ENCODE measurements at places on chromosomes 2 and 18.

GRCh38 chr2:113200736-113201490, 27.1 kb downstream of the PSD4 start:
- no peak for DNase-seq

- no peak for DNase-seq
Measured at GRCh38 chr2:190882411-190882766, 1.8 kb downstream of the GLS start.

DNA sequence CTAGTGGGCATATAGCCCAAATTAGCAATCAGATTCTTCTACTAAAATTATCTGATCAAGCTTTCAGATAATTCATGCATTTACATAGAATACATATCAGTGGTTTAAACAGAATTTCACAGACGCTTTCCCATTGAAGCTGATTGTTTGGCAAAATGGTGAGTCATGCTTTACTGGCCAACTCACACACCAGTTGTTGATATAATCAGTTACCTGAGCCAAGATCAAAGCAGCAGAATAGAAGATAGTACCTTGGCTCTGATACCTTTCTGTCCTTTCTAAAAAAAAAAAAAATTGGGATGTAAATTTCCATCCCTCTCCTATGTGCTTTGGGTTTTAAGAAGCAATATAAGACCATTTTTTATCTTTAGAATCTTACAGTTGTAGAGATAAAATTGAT, 178.0 kb downstream of the MCFD2 start:
- peak; percentile 49 for DNase-seq

DNA sequence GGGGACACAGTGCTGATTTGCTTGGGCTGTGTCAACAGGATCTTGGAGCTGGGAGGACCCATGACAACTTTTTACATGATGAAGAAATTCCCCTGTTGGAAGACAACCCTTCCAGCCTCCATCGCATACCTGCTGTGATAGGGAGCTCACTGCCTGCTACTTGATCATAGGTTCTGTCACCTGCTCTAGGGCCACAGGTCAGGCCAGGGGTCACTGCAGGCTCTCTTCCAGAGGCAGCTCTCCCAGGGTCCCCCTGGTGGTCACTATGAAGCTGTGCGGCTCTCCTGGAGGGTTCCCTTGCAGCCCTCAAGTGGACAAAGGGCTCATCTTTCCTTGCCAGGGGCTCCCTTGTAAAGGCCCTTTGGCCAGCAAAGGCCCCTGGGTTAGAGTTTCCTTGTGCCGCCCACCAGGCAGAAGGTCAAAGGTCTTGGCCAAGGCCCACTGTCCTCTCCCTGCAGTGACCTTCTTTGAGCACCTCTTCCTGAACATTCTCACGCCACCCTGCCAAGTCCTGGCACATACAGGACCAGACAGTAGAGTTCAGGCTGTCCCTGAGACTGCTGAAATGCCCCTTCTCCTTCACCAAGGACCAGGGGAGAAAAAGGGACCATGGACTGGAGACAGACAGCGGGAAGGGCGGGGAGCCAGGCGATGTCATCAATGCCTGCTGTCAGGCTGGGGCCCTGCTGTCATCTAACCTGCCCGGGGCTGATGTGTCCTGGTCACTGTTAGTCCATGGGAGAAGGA, 345.1 kb downstream of the DYSF start:
- DNase-seq, result no peak

GRCh38 chr2:115910270-115910669, 1467.8 kb downstream of the DPP10 start:
- DNase-seq, result no peak

DNA sequence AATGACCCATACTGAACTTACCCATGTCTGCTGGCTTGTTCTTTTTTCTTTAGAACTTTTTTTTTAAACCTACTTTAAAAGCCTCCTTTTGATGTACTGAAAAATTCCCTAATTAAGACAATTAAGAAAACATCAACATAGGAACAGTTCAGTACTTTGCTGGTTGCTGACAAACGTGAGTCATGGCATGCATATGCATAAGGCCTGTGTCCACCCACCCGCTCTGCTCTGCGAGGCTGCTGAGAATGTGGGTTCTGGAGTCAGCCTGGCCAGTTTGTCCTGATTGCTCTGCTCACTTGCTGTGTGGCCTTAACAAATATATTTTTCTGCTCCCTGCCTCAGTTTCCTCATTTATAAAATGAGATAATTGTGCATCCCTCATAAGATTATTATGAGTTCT, 27.3 kb downstream of the LAMA3 start:
- DNase-seq, result peak; percentile 94

GRCh38 chr2:121778741-121779487, 23.5 kb downstream of the TSN start:
- no peak for DNase-seq

GRCh38 chr2:84131278-84131830, 327.7 kb downstream of the SUCLG1 start:
- no peak for DNase-seq

DNA sequence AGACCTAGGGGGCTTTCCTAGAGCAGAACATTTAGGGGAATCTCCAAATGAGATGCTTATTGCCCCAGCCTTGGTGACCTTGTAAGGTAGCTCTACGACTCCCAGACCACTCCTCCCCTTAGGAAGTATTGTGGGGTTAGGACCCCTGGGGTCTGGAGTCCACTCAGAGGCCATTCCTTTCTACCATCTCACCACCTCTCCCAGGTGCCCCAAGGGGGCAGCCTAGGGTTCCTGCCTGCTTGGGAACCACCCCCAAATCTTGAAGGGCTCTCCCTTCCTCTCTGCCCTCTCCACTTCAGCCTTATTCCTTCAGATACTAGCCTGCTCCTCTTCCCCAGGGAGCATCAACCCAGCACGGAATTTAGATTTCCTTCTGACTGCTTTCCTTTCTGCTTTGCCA, 17.5 kb upstream of the EXOC6B start:
- no peak for DNase-seq

GRCh38 chr2:177496921-177497320, 104.3 kb downstream of the AGPS start:
- no peak for DNase-seq

DNA sequence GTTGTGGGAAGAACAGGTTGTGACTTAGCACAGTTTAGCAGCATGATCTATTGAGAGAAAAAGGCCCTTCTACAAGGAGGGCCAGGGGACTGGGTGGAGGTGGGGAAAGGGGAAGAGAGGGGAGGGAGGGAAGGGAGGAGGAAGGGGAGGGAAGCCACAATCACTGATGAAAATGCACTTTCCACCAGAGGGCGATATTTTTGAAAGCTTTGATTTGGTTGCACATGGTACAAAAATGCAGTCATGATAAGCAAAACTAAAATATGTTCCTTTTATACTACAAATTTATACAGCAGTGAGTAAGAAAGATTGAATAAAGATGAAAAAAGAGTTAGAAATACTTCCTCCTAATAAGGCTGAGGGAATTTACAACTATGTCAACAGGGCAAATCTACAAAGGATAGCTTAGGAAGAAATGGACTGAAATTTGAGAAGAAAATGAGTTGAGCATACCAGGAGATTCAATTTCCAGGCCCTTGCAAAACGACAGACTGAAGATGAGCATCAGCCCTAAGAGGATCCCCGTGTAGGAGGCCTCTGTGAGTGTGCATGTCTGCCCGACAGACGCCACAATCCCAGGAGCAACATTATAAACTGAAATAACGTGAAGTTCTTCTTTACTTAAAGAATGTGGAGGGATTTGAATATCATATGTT, 17.2 kb downstream of the SH3YL1 start:
- DNase-seq, result peak; percentile 84

DNA sequence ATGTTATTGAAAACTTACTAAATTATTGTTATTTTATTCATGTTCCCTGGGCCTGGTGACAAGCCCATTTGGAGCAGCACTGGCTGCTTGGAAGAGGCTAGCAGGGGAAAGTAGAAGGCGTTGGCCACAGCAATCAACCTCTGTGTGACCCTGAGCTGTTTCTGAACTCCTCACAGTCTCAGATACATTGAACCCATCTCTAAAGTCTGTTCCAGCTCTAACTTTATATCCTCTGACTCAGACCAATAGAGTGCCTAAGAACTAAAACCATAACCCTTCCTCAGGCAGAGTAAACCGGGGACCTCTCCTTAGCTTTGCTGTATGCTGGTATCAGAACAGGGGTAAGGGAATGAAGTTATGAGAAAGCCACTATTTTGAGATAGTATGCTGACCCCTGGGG, 96.4 kb upstream of the NOL4 start:
- DNase-seq, result no peak

- DNase-seq, result peak; percentile 36
Measured at GRCh38 chr2:203819434-203820133, 48.0 kb upstream of the CTLA4 start.

DNA sequence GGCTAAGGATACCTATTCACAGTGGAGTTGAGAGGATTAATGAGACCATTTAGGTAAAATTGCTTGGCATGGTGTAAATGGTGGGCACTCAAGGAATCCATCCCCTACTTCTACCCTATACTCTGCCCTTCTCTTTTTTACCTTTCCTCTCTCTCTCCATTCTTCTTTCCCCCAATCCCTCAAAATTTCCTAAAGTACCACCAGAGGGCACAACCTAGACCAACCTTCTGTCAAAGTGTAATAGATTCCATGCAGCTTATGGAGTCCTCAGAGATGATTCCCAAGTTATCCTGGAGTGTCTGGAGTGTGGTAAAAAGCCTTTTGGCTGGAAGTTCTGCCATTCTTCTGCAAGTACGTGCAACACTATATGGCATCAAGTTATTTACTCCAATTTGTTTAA, 33.0 kb upstream of the CCDC195 start:
- DNase-seq, result peak; percentile 4

GRCh38 chr2:88080545-88080944, 12.9 kb downstream of the SMYD1 start:
- DNase-seq, result no peak

DNA sequence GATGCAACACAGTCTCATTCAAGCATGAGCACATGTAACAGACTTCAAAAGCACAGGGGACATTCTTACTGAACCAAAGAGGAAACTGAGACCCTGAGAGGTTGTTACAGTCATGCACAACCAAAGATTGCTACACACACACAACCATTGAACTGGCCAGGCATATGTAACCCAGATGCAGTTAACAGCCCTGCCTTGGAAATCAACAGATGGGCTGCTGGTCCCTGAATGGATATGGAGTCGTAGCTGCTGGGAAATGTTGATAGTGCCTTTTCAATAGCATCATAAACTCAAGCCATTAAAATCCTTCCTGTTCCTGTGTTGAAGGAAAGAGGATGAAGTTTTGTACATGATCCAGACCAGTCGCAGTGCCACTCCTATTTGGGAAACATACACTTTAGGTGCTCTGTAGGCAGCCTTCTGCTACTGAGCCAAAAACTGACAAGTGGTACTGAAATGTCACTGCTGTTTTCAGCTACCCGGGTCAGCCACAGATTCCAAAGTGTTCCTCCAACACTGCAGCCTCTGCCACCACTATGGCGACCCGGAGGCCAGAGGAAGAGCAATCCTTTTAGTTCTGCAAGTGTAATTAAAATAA, 143.9 kb downstream of the CCBE1 start:
- no peak for DNase-seq

DNA sequence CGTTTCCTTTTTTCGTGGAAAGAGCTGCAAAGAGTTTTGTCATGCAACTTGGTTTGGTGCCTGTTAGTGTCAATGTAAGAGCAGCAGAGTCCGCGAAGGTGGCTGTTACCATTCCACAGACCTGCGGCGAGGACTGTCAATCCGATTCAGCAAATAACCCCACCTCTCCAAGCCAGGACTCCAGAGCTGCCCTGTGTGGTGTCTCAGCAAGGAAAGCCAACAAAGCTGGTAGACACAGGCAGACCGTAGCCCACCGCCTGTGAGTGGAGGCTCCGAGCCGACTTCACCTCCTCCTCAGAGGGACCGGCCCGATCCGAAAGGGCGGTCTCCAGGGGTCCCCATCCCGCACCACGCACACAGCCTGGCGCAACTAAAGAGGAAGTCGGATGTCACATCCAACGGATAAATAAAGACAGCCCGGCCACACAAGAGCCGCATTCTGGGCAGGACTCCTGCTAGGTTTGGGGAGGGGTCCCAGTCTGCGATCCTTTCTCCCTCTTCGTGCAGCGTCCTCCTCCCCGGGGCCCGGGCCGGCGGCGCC, 819 bp downstream of the ANKRD44 start:
- DNase-seq, result no peak

GRCh38 chr2:45776160-45776955, 124.9 kb downstream of the PRKCE start:
- DNase-seq, result no peak

- DNase-seq, result no peak
Measured at GRCh38 chr2:22500555-22500935, 884.4 kb upstream of the KLHL29 start.

- no peak for DNase-seq
Measured at GRCh38 chr2:239192456-239192855, 208.4 kb downstream of the HDAC4 start.

DNA sequence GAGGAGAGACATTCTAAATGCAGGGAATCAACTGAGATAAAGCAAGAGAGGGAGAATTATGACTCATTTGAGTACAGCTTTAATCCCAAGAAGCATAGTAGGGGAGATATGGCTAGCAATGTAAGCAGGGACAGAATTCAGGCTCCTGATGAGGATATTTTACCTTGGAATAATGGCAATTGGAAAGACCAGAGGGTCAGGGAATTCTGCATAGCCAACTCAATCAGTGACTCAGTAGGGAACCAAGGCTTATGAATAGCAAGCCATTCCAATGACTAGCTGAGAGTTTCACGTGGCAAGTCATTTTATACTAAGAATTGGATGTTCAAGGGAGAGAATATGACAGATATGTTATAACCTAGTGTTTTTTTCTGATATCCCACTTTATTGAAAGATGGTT, 563.8 kb upstream of the NETO1 start:
- DNase-seq, result no peak

- no peak for DNase-seq
Measured at GRCh38 chr2:108916122-108916795, 72.8 kb downstream of the EDAR start.

GRCh38 chr18:55912919-55913318, 324.9 kb upstream of the TCF4 start:
- no peak for DNase-seq

DNA sequence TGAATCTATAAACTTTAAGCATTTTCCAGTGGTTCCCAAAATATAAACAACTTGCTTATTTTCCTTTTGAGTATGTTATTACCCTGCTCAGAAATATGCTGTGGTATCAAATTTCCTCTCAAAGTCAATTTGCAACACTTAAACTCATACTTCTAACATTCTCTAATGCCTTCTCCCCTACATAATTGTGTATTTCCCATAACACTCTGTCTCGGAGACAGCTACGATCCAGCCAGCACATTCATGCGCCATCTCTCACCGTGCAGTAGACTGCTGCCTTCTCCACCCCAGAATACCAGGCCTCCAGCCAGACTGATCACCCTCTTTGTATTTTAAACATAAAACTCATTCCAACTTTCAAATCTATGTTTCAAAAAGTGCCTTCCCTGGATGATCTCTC, 41.8 kb downstream of the TIMM21 start:
- peak; percentile 11 for DNase-seq

GRCh38 chr2:1613731-1614354, 130.5 kb downstream of the PXDN start:
- peak; percentile 21 for DNase-seq
